ENCODE measurements at places on chromosomes 12 and 14. TPM values are rescaled to one million over a fixed set of nuclear protein-coding genes. Genes with fewer than 3 reads are reported as not detected.

The KRT82 gene
- total RNA-seq: not detected

The SLC15A5 gene
- not detected for total RNA-seq

The PZP gene
- total RNA-seq: 0.26 TPM

The SDR9C7 gene
- total RNA-seq: not detected

The LUM gene
- total RNA-seq: not detected

The EML5 gene
- 0.13 TPM for total RNA-seq

The IL22 gene
- not detected for total RNA-seq

The IFI27 gene
- 54.5 TPM for total RNA-seq

The PWP1 gene
- 54.4 TPM for total RNA-seq

The CCND2 gene
- total RNA-seq: 90.6 TPM

The ERP27 gene
- total RNA-seq: not detected

The RIMBP2 gene
- not detected for total RNA-seq

The PPP1CC gene
- 112 TPM for total RNA-seq

The RGS6 gene
- not detected for total RNA-seq

The USP44 gene
- total RNA-seq: 4.2 TPM

The ACOT6 gene
- not detected for total RNA-seq

The TMX1 gene
- 32.4 TPM for total RNA-seq

The HOXC9 gene
- total RNA-seq: 0.13 TPM

The TXNDC16 gene
- 3.4 TPM for total RNA-seq
